T-cell (primary cell): ENCODE measurements at places on chromosomes 3 and 15. TPM values are rescaled to one million over a fixed set of nuclear protein-coding genes. Genes with fewer than 3 reads are reported as not detected.

GRCh38 chr3:130243808-130244207, 101.7 kb upstream of the COL6A5 start:
- H3K27ac ChIP-seq = no peak overlapping the region
- H3K27me3 ChIP-seq = no peaks in the 10 kb centered on the region
- H3K4me1 ChIP-seq = no peaks in the 10 kb centered on the region
- H3K36me3 ChIP-seq = no peaks in the 10 kb centered on the region

- peak overlapping the region; percentile 15 for H3K4me3 ChIP-seq
- H3K36me3 ChIP-seq = peaks cover 16% of the 10 kb centered on the region
- H3K27ac ChIP-seq = peak overlapping the region; percentile 96
Observed at GRCh38 chr15:92906563-92907081, 6.5 kb downstream of the CHD2 start.

GRCh38 chr3:177513815-177514610, 316.7 kb upstream of the TBL1XR1 start:
- no peaks in the 10 kb centered on the region for H3K36me3 ChIP-seq
- H3K27me3 ChIP-seq = no peaks in the 10 kb centered on the region
- H3K4me3 ChIP-seq = no peak overlapping the region
- H3K4me1 ChIP-seq = no peaks in the 10 kb centered on the region

GRCh38 chr3:174959556-174960065, 100.5 kb downstream of the NAALADL2 start:
- H3K36me3 ChIP-seq = no peaks in the 10 kb centered on the region
- H3K4me3 ChIP-seq = no peak overlapping the region
- no peaks in the 10 kb centered on the region for H3K4me1 ChIP-seq
- DNase-seq = no peak
- H3K27me3 ChIP-seq = no peaks in the 10 kb centered on the region

DNA sequence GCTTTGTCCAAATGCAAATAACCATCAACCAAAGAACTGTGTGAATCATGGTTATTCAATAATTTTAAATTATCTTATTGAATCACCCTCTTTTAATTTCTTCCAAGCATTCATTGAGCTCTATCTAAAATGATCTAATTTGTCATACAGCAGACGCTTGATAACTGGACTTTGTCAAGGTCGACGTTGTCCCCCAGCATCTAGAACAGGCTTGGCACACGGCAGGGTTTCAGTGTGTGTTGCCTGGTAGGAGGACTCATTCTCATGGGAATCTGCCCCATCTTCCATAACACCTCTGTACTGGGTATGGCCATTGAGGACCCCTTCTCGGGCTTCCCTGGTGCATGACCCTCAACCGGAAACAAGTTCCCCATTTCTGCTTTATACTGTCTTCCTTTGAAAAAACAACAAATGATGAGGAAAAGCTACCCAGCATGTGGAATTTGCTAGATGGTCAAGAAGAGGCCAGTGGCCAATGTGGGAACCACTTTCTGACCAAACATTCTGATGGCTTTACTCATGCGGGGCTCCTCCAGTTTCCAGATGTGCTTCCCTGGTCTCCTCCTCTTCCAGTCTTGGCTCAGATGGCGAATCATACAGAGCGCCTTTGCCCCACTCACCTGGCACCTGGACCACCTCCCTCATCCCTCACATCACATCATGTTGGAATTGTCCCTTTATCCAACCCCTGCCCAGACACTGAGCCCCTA, 41.7 kb upstream of the SEC22A start:
- peaks cover 25% of the 10 kb centered on the region for H3K36me3 ChIP-seq
- no peaks in the 10 kb centered on the region for H3K4me1 ChIP-seq
- no peaks in the 10 kb centered on the region for H3K27me3 ChIP-seq
- H3K4me3 ChIP-seq = no peak overlapping the region
- no peak for DNase-seq
- H3K27ac ChIP-seq = no peak overlapping the region

- DNase-seq = no peak
- H3K27ac ChIP-seq = no peak overlapping the region
- no peaks in the 10 kb centered on the region for H3K27me3 ChIP-seq
- no peaks in the 10 kb centered on the region for H3K4me1 ChIP-seq
Observed at GRCh38 chr3:27553886-27554540, 69.8 kb upstream of the SLC4A7 start.

SEMA6D gene
- total RNA-seq = 0.06 TPM
